NCI-H446 (cell line): ENCODE measurements at places on chromosomes 11 and 22.

GRCh38 chr22:32707971-32708370 is 93.5 kb upstream of the TIMP3 start:
- DNase-seq = no peak

- DNase-seq = no peak
Measured at GRCh38 chr11:46377831-46378230, 3.6 kb upstream of the MDK start.

DNA sequence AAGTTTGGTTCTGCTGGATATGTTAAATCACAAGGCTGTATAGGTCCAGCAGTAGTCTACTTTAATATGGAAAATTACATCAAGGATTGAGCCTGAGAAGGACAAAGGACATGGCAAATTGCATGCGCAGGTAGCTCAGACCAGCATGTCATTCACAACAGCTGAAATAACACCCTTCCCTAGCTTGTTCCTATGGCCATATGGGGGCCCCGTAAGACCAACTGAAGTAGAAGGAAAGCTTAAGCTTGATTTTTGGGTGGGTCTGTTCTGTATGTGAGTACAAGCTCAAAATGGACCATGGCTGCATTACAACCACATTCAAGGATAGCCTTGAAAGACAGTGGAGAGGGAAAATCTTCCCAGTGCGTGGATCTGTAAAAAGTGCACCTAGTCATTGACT is 20.6 kb upstream of the PDE3B start:
- DNase-seq = no peak

DNA sequence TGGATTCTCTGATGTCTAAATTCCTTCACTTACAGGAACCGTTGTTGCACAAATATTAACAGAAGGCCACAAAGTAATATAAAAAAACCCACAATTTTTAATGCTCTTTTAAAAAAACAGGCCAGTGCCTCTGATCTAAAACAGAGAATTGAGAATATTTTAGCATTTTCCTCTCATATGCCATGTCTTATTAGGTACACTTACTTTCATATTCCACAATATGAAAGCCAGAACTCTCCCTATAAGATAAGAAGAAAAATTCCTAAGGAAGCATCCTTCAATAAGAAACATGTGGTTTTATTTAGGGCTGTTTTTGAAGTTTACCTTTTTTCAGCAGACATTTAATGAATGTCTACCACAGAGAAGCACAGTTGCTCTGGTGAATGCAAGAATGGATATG is 214.5 kb downstream of the FAT3 start:
- no peak for DNase-seq

DNA sequence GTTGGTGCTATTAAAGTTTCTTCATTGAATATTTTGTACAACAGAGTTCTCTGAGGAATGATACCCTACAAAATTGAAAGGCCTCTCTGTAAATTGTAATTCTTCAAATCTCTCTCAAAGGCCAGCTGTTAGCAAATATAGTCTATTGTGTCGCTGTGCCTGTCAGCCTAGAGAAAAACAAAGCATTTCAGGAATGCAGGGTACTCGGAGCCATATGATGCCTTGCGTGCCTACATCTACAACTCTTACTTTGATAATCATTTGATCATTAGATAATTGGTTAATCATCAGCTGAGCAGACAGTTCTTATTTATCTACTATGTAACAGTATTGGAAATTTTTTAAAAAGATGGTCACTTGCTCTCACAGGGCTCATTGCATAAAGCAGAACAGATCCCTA is 67.3 kb downstream of the RNF169 start:
- DNase-seq = no peak

GRCh38 chr11:130162733-130163132 is 3.2 kb downstream of the ST14 start:
- DNase-seq = no peak

GRCh38 chr22:26162926-26163325 is 6.3 kb upstream of the SEZ6L start:
- DNase-seq = no peak

GRCh38 chr11:6297831-6298230 is 22.5 kb downstream of the CAVIN3 start:
- no peak for DNase-seq

DNA sequence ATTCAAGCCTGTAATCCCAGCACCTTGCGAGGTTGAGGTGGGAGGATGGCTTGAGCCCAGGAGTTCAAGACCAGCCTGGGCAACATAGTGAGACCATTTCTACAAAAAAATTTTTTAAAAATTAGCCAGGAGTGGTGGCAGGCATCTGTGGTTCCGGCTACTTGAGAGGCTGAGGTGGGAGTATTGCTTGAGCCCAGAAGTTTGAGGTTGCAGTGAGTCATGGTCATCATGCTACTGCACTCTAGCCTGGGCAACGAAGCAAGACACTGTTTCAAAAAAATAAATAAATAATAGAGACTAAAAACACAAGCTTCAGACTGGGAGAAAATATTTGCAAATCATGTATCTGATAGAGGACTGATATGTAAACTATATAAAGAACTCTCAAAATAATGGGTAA is 33.2 kb downstream of the BTBD10 start:
- DNase-seq = no peak

- DNase-seq = no peak
Measured at GRCh38 chr11:7965386-7965785, at the start of gene NLRP10. TSS of gene NLRP10 (minus strand) at chr11:7965447. CDS start at chr11:7963495, 1,952 bp downstream.

- DNase-seq = no peak
Measured at GRCh38 chr11:44528103-44528502, 37.4 kb upstream of the CD82 start.

- no peak for DNase-seq
Measured at GRCh38 chr11:111549196-111549868, 8.8 kb downstream of the LAYN start.

GRCh38 chr11:103596315-103596714 is 440.1 kb upstream of the DDI1 start:
- no peak for DNase-seq

DNA sequence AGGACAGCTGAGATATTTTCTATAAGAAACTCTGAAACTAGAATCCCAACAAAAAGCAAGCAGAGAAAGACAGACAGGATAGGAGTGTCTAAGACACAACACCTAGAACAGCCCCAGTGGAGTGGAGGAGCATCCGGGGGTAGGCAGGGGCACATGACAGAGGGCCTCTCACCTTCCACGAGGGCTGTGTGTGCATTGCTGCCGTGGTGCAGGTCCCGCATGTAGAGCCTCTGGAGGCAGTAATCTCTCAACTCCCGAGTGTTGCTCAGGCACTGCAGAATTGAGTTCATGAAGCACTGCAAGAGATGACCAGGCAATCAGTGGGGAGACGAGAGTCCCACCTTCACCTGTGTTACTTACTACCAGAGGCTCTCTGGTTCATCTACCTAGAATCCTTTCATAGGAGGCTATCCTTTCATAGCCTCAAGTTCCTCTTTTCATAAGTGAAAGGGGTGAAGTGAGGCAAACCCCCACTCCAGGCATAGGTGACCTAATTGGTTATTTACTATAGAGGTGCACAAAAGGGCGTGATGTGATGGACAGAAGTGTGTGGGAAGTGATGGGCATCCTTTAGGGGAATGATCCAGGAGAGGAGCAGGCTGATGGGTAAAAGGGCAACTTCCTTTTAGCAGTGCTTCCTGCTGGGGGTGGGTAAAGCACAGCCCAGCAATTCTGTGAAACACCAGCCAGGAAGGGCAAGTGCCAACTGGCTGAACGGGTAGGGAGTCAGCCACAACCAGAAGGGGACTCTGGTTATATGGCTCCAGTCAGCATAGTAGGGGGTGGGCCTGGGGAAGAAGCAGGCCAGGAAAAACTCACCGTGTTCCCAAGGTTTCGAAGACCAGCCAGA is 13.1 kb upstream of the MFRP start:
- no peak for DNase-seq

- DNase-seq = no peak
Measured at GRCh38 chr11:61512435-61512834, 3.9 kb downstream of the LRRC10B start.

GRCh38 chr11:107851704-107852310 is 6.8 kb downstream of the SLC35F2 start:
- no peak for DNase-seq

- no peak for DNase-seq
Measured at GRCh38 chr11:118621784-118622375, 14.5 kb downstream of the PHLDB1 start.

DNA sequence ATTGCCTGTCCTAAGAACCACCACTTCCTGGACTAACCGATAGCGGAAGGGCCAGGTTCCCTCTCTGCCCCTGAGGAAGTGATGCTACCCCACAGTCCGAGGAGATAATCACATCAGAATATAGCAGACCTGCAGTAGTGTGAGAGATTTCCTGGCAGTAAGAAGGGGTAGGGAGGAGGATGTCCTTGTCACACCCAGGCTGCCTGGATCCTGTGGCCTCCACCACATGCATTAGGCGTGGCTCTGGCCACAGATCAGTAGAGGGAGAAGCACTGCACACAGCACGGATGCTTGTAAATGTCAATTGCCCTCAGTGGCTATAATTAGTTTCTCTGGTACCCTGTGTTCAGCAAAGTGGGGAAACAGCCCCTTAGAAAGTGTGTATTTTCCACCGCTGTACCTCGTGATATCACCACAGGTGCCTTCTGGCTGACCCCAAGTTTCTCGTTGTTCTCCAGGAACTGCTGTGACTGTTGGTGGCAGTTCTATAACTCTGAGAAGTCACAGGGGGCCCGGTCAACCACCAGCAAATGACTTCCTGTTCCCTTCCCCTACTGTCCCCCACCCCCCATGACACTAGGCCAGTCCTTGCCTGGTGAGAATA is 61.8 kb downstream of the UBASH3B start:
- DNase-seq = no peak

DNA sequence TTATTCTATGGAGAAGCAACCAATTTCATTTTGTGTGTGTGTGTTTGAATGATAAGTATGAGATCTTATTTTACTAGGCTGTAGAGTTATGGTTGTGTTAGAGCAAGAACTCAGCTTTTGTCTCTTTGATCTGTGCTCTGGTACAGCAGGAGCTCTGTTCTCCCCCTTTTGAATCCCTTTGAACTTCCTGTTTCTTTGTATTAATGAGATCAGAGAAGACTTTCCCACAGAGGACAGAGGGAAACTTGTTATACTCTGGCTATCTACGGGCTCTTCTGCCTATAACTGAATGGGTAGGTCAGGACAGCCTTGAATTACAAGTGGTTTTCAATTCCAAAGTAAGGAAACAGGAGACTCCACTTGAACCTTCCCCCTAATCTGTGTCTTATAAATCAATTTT is 1015.0 kb upstream of the RAG2 start:
- DNase-seq = no peak

- DNase-seq = no peak
Measured at GRCh38 chr11:57015679-57016078, 27.0 kb downstream of the OR5AK2 start.

- no peak for DNase-seq
Measured at GRCh38 chr22:21683401-21683811, 17.6 kb downstream of the PPIL2 start.

DNA sequence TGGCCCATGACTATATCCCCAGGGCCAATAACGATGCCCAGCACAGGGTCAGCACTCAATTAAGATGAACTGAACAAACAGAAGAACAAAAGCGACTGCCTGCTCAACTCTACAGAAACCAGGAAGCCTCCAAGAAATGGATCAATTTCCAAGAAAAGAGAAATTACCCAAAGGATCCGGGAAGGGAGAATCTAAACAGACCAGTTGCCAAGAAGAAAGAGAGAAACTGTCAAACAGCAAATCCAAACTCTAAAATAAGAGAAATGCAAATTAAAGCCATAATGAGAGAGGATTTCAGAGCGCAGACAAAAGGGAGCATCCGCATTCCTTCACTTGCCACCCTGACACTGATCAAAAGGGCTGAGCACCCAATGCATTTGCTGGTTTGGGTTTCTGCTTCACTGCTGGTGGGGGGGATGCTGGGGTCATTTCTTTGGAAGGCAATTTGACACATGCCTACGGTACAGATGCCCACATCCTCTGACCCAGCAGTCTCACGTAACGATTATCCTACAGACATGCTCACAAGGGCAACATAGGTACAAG is 37.7 kb upstream of the RFPL3 start:
- DNase-seq = no peak

- no peak for DNase-seq
Measured at GRCh38 chr11:126337474-126338241, 17.8 kb upstream of the ST3GAL4 start.

- DNase-seq = no peak
Measured at GRCh38 chr11:8756201-8756600, 73.6 kb downstream of the RPL27A start.

GRCh38 chr11:79439886-79440570 is 802 bp downstream of the TENM4 start:
- DNase-seq = peak; percentile 20

- DNase-seq = no peak
Measured at GRCh38 chr11:35488117-35488516, 37.3 kb downstream of the PAMR1 start.

GRCh38 chr11:786235-787083 is 3.4 kb downstream of the CEND1 start:
- DNase-seq = no peak

DNA sequence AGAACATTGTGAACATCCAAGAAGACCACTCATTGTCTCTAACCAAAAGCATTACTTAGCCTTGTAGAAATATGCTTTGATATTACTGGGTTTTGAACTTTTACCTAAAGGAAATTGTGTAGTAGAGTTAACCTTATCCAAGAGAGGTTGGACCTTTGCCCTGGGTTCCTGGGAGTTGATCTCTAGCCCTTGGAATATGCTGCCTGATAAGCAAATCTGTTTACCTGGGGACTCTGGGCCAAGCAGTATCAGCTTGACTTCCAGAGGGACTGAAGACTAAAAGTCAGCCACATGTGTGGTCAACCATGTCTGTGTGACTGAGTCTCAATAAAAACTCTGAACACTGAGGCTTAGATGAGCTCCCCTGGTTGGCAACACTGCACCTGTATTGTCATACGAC is 44.1 kb upstream of the CWF19L2 start:
- no peak for DNase-seq

GRCh38 chr22:17601031-17601430 is 27.5 kb downstream of the ATP6V1E1 start:
- DNase-seq = no peak

GRCh38 chr22:39129746-39130145 is 22.7 kb downstream of the CBX7 start:
- DNase-seq = no peak
